ENCODE measurements at places on chromosomes 3 and 15.

- DNase-seq: no peak
Measured at GRCh38 chr3:197522881-197523441, 32.8 kb downstream of the BDH1 start.

DNA sequence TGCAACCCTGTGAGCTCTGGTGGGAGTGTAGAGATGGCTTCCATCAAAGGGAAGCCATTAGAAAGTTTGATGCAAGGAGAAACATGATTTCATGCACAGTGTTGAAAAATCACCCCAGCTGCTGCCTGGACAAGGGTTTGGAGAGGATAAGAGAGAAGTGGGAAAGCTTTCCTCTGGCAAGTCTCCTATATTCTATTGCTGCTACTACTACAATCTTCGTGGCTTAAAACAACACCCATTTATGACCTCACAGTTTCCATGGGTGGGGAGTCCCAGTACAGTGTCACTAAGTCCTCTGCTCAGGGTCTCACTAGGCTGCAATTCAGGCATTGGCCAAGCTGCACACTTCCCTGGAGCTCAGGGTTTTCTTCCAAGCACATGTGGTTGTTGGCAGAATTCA lies 229.3 kb downstream of the TAFA4 start:
- no peak for DNase-seq

DNA sequence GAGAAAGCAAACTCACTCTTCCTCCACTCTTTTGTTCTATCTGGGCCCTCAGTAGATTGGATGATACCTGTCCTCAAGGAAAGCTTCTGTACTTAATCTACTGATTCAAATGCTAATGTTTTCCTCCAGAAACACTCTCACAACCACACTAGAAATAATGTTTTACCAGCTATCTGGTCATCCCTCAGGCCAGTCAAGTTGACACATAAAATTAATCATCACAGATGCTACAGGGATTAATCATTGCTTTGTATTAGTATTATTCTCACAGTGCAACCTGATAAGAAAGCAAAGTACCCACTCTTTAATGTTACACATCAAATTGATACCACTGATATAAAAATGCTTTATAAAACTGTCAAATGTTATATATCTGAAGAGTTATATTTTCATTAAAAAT lies 52.9 kb upstream of the ARL6 start:
- no peak for DNase-seq

GRCh38 chr3:126147932-126148683 lies 32.3 kb downstream of the ALDH1L1 start:
- no peak for DNase-seq

DNA sequence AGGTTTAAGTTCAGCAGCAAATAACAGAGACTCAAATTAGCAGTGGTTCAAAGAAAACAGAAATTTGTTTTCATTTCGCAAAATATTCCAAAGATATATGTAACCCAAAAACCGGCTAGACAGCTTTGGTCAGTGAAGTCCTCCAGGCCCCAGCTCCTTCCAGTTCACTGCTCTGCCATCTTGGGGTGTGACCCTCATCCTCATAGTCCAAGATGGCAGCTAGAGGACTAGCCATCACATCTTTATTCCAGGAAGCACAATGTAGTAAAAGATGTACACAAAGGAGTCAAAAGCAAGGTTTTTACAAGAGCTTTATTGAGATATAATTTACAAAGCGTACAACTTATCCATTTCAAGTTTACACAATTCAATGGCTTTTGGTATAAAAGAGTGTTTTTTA lies 107.1 kb downstream of the LIPC start:
- no peak for DNase-seq

GRCh38 chr3:111246967-111247760 lies 175.5 kb downstream of the NECTIN3 start:
- no peak for DNase-seq

- DNase-seq: no peak
Measured at GRCh38 chr3:194443901-194444300, 42.9 kb downstream of the ATP13A3 start.

DNA sequence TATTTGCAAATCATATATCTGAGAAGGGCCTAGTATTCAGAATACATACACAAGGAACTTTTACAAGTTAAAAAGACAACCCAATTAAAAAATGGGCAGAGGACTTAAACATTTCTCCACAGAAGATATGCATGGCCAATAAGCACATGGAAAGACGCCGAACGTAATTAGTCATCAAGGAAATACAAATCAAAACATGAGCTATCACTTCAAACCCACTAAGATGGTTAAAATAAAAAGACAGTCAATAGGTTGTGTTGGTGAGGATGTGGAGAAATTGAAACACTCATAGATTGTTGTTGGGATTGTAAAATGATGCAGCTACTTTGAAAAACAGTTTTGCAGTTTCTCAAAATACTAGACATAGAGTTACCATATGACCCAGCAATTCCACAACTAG lies 61.2 kb upstream of the NEO1 start:
- DNase-seq: no peak

DNA sequence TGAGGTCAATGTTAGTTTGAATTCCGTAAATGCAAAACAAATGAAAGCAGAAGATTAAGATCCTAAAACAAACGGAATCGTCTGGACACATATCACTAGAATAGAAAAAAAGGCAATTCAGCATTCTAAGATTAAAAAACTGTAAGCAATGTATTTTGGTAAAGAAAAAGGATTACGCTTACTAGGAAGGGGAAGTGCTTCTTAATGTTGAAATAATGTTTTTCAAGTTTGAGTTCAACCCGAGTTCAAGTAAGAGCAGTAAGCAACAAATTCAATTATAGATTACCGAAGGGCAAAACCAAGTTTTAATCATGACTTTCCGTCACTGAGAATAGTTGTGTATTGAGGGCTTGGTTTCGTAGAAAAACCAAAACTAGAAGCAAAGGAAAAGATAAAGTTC lies 637 bp downstream of the CIP2A start:
- no peak for DNase-seq

- peak; percentile 53 for DNase-seq
Measured at GRCh38 chr3:101849714-101850245, 466 bp downstream of the NFKBIZ start.

DNA sequence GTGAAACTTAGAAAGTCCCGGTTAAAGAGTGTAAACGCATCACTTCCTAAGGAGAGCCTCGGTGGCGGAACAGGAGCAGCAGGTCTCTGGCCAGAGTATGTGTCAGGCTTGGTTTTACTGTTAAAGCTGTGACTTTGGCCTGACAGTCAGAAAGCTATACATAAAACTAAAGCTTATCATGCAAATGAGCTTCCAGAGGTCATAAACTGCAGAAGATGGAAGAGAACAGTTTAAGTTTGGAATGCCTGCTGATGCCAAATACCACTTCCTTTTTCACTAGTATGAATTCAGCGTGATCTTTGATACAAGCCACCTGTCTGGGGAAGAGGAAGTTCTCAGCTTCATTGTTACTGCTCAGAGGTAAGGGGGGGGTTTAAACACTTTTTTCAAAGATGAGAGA lies 125.1 kb upstream of the CTDSPL start:
- no peak for DNase-seq

DNA sequence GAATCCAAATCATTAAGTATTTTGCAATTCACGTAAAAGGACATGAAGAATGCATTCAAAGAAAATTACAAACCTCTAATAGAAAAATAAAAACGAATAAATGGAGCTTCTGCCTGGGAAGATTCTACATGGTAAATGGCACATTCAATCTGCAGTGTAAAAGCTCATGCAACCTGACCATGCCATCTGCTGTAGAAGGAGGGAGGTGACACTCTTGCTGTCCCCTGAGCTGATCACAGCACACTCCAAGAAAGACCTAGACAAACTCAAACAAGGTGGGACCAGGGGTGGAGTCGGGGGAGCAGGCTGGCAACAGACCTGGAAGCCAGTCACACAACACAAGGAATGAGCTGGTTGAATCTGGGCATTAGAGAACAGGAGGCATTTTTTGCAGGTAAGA lies 101.8 kb downstream of the BDH1 start:
- no peak for DNase-seq

DNA sequence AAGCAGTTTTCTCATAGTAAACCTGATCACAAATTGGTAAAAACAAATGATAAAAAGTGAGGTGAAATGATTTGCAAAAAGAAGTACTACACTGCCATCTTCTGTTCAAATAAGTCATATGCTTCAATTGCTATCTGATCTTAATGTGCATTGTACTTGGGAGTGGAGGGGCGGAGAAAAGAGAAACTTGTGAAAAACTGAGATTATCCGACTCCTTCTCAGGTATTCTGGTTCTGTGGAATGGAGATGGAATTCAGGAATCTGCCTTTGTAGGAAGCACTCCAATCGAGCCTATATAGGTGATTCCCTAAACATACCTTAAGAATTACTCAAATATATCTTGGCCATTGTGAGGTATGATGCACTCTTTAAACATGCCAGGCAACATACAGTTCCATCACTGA lies 180.6 kb downstream of the CHL1 start:
- DNase-seq: no peak

DNA sequence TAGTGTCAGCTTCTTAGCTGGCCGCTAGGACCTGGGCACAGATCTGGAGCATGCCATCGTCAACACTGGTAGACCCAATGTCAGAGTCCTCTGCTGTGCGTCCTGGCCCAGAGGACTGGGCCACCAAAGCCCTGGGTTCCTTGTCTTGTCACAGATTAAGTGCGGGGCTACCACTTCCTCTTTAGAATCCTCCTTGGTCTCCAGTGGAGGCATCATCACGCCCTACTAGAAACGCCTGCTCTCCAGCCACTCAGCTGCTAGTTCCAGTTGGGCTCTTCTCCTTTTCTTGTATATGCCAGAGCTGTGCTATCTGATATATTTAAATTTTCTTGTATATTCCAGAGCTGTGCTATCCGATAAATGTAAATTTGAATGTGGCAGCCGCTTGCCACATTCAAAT lies 11.2 kb downstream of the PPCDC start:
- no peak for DNase-seq

DNA sequence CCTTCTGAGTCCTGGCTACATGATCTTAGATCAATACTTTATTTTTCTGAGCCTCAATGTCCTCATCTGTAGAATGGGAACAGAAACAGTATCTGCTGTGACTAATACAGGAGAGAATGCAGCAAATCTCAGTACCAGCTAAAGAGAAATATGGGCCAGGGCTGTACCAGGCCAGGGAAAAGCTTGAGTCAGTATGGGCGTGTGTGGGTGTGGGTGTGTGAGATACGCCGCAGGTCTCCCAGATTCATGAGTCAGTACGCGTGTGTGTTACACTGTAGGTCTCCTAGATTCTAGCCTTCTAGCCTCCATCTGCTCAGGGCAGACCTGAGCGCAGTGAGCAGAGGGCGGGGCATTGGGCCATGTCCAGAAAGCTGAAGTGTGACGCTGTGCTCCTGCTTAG lies 15.2 kb downstream of the GNAI2 start:
- no peak for DNase-seq

All from stimulated activated CD4-positive, alpha-beta T cell treated with anti-CD3 and anti-CD28 coated beads, Interleukin-2, amount 100 ng/mL, for 48 hours (primary cell).